A549 treated with ZK216348 at 1 μM for 4 hours (cell line): ENCODE measurements at places on chromosomes 7 and 10. TPM values are rescaled to one million over a fixed set of nuclear protein-coding genes. Genes with fewer than 3 reads are reported as not detected.

Gene SPAM1
- total RNA-seq = not detected in 5 replicates

Gene GJD4
- total RNA-seq = not detected in 5 replicates

Gene SPDYE2B
- total RNA-seq = not detected in 5 replicates

Gene RASSF4
- 1.8 to 3.0 TPM (median 1.9 TPM) in 5 replicates for total RNA-seq

Gene ELAPOR2
- total RNA-seq = not detected in 5 replicates

Gene AKR1C8
- 0.29 TPM in 1 of 5 replicates, not detected in the others for total RNA-seq

Gene CFAP58
- 0.08 to 0.62 TPM (median 0.11 TPM) in 5 replicates for total RNA-seq

Gene CYP17A1
- total RNA-seq = not detected in 5 replicates

Gene CHAT
- total RNA-seq = not detected in 5 replicates

Gene PAX4
- total RNA-seq = not detected in 5 replicates

Gene RPEL1
- 0.08 TPM in 1 of 5 replicates, not detected in the others for total RNA-seq

Gene ACTL6B
- total RNA-seq = not detected in 5 replicates

Gene RSPH10B2
- total RNA-seq = 0.40 TPM in 1 of 5 replicates, not detected in the others

Gene MCM10
- 20.0 to 30.1 TPM (median 23.6 TPM) in 5 replicates for total RNA-seq
